ENCODE measurements at places on chromosomes 7 and 10.

- H3K4me3 ChIP-seq: peak overlapping the region; percentile 94
- H3K27ac ChIP-seq: peak overlapping the region; percentile 76
- H3K27me3 ChIP-seq: no peaks in the 10 kb centered on the region
- peaks cover 39% of the 10 kb centered on the region for H3K4me1 ChIP-seq
- peaks cover 48% of the 10 kb centered on the region for H3K36me3 ChIP-seq
- DNase-seq: no peak
These were observed 1.4 kb downstream of the TRA2A start for GRCh38 chr7:23530405-23530804.

DNA sequence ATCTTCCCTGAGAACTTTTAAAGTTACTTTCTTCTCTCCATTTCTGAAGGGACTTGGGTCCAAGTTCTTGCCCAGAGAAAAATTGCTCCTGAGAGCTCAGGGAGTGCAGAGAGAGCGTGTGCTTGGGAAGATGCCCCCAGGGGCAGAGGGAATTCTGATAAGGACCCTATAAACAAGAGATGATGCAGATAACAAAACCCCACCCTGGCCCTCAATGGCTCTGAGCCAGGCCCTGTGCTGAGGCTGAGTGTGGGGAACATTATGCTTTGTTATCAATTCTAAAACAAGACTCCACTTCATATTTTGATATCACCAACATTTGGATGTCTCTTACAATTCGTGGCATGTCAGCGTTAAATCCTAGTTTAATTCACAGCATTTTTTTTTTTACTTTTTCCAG, 34.4 kb upstream of the HABP2 start:
- H3K36me3 ChIP-seq: no peaks in the 10 kb centered on the region
- no peaks in the 10 kb centered on the region for H3K27me3 ChIP-seq
- no peaks in the 10 kb centered on the region for H3K4me1 ChIP-seq
- H3K27ac ChIP-seq: no peak overlapping the region
- H3K4me3 ChIP-seq: no peak overlapping the region
- DNase-seq: no peak

DNA sequence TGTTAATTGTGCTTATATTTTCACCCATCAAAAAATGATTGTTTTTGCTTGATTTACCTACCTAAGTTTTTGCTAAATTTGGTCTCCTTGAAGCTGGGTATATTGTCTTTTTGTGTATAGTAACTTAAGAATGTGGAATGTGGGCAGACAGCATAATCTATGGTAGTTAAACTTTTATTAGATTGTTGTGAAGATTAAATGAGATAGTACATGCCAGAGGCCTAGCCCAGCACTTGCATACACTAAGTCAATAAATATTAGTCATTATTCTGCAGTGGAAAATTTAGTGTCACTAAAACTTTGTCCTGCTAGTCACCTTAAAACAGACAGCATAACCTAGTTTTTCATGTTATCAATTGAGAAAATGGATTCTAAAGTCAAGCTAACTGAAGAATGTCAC, 19.3 kb upstream of the RPA3 start:
- no peaks in the 10 kb centered on the region for H3K27me3 ChIP-seq
- H3K4me3 ChIP-seq: no peak overlapping the region
- no peak overlapping the region for H3K27ac ChIP-seq
- no peak for DNase-seq
- H3K4me1 ChIP-seq: no peaks in the 10 kb centered on the region
- no peaks in the 10 kb centered on the region for H3K36me3 ChIP-seq

DNA sequence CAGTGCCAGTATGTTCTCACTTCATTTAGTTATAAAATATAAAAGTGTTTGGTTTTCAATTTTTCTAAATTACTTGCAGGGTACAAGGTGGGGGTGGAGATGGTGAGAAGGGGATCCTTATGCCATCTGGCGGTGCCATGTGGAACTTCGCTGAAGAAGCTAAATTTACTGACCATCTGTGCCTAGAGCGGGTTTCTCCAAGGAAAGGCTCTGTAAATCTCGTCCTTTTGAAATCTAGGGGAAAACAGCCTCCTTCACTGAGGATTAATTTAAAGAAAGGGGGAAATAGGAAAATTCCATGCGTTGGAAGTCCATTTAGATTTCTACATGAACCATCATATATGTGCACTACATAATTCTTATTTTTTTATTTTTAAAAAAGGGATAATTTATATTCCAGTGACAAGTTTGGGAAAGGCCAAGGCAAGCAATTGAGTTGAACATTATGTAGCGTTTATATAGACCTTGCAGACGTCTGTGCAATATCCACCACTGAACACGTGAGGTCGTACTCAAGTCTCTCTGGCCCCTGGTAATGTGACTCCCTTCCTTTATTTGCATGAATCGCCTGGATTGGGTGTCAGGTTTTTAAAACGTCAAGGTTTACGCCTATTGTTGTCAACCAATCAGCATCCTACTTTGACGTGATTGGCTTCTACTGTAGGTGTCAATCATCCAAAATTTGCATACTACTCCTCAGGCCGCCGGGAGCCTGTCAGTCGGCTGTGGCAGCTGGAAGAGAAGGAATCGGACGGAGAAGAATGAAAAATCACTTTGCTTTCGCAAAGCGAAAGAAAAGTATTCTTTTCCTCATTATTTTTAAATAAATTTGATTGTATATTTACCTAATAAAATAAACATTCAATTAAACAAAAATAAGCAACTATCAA, 297.1 kb upstream of the NFE2L3 start:
- DNase-seq: peak; percentile 81
- H3K4me3 ChIP-seq: no peak overlapping the region
- no peak overlapping the region for H3K27ac ChIP-seq
- peaks cover 14% of the 10 kb centered on the region for H3K4me1 ChIP-seq

DNA sequence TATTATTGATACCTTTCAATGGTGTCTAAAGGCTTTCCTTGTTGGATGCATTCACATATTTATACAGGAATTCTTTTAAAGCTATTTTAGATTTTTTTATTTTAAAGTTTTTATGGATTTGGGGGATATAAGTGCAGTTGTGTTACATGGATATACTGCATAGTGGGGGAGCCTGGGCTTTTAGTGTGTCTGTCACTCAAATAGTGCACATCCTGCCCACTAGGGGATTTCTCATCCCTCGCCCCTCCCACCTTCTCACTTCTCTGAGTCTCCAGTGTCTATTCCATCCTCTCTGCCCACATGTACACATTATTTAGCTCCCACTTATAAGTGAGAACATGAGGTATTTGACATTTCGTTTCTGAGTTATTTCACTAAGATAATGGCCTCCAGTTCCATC, 154.0 kb upstream of the MKI67 start:
- peaks cover 3% of the 10 kb centered on the region for H3K4me1 ChIP-seq
- no peak overlapping the region for H3K27ac ChIP-seq
- H3K4me3 ChIP-seq: no peak overlapping the region
- H3K27me3 ChIP-seq: no peaks in the 10 kb centered on the region
- H3K36me3 ChIP-seq: no peaks in the 10 kb centered on the region
- DNase-seq: no peak

GRCh38 chr10:66746246-66746645, 179.6 kb upstream of the LRRTM3 start:
- H3K27ac ChIP-seq: peak overlapping the region; percentile 70
- DNase-seq: no peak
- no peak overlapping the region for H3K4me3 ChIP-seq
- peaks cover 18% of the 10 kb centered on the region for H3K4me1 ChIP-seq
- no peaks in the 10 kb centered on the region for H3K27me3 ChIP-seq

GRCh38 chr7:19663816-19664462, 44.9 kb downstream of the POLR1F start:
- H3K36me3 ChIP-seq: no peaks in the 10 kb centered on the region
- DNase-seq: no peak
- H3K4me1 ChIP-seq: peaks cover 22% of the 10 kb centered on the region
- H3K27ac ChIP-seq: peak overlapping the region; percentile 35
- no peak overlapping the region for H3K4me3 ChIP-seq
- H3K27me3 ChIP-seq: no peaks in the 10 kb centered on the region

DNA sequence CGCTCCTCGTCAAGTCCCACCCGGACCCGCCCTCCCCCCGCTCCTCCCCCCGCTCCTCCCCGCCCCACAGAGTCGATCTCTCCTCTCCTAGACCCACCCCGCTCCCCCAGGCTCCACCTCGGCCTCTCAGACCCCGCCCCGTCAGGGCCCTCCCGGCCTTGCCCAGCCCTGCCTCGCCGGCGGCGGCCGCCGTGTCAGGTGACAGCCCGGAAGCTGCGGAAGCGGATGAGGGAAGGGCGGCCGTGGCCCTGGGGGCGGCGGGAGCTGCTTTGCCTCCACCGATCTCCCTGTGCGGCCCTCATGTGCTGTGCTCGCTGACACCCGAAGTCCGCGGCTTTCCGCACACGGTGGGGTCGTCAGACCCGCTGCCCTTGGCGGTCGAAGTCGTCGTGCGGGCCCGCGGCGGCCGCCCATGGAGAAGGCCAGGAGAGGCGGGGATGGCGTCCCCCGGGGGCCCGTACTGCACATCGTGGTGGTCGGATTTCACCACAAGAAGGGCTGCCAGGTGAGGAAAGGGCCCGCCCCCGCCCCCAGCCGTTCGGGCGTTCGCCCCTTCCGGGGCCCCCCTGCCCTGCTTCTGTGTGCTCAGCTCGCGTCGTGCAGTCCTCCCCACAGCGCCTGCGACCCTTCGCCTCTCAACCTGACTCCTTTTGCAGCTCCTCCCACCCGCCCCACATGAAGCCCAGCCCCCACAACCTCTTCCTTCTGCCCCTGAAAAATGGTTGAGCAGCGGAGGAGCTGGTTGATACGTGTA, at the start of gene AVL9:
AVL9 (plus strand) TSS at position 192 of the 754 bp plus-strand sequence; CDS start at position 413, 221 bp downstream.
- peak within 1 kb of the TSS; percentile 96 for H3K4me3 ChIP-seq
- H3K36me3 ChIP-seq: peaks cover 15% of the 10 kb centered on the region
- no peaks in the 10 kb centered on the region for H3K27me3 ChIP-seq
- DNase-seq: peak; percentile 98
- H3K4me1 ChIP-seq: peaks cover 9% of the 10 kb centered on the region

DNA sequence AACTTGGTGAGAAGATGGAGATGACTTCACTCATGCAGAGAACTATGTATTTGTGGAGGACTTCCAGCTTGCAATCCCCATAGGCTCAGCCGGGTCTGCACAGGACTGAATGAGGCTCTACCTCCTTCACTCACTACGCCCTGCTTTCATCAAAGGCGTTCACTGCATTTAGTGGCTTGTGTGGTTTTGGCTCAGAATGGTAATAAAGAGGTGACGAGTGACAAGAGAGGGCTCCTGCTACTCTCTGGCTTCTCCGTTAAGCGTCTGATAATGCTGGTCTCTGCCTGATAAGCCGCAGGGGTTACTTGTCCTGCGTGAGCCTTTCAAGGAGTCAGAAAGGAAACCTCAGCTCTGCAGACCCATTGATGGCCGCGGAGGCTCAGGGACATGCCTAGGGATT, 343.4 kb downstream of the PRPF18 start:
- H3K4me1 ChIP-seq: no peaks in the 10 kb centered on the region
- H3K27ac ChIP-seq: no peak overlapping the region
- H3K36me3 ChIP-seq: no peaks in the 10 kb centered on the region
- no peak for DNase-seq

DNA sequence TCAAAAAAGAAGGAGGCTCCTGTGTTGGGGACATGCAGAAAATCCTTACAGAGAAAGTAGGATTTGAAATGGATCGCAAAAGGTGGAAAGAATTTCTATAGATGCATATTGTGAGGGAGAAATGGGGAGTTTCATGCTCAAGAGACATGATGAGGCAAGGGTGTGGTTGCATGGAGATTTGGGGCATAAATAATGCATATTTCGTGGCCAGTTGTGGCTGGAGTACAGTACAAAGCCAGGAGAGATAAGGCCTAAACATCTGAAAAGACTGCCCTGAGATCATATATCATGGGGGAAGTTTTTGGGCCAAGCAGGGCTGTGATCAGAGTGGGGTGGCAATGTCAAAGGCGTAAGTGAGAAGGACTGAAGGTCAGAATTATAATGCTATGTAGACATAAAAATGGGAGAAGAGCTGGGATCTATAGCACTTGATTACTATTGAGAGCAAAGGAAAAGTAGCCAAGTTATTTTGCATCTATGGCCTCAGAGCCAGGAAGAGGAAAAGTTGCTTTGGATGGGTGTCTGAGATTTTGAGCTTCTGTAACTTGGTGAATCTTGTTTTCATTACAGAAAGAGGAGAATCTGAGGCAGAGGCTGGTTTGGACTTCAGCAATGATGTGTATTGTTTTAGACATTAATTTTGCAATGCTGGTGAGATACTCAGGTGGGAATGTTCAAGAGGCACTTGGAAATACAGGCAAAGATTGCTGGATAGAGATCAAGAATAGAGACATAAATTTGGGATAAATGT, 166.6 kb downstream of the INHBA start:
- DNase-seq: no peak
- no peaks in the 10 kb centered on the region for H3K27me3 ChIP-seq
- no peak overlapping the region for H3K27ac ChIP-seq
- H3K36me3 ChIP-seq: no peaks in the 10 kb centered on the region
- no peak overlapping the region for H3K4me3 ChIP-seq
- no peaks in the 10 kb centered on the region for H3K4me1 ChIP-seq

DNA sequence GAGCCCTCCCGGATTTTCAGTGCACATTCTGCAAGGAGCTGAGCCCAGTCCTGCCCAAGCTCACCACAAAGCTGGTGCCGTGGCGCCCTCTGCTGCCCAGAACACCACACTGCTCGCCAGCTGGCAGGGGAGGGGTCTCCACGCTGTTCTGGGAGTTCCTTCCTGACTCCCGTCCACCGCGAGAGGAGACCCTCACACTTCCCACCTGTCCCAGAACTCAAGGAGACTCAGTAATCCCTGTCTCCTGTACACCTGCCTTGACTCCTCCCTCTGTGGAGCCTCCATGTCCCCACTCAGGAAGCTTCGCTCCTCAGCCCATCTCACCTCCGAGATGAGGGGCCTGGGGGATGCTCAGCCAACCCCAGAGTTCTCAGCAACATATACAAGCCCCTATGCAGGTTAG, 11.3 kb downstream of the C10orf105 start:
- no peak overlapping the region for H3K4me3 ChIP-seq
- H3K4me1 ChIP-seq: peaks cover 3% of the 10 kb centered on the region
- no peak overlapping the region for H3K27ac ChIP-seq

- no peaks in the 10 kb centered on the region for H3K36me3 ChIP-seq
- no peaks in the 10 kb centered on the region for H3K27me3 ChIP-seq
- DNase-seq: no peak
- no peaks in the 10 kb centered on the region for H3K4me1 ChIP-seq
- H3K27ac ChIP-seq: no peak overlapping the region
- H3K4me3 ChIP-seq: no peak overlapping the region
These were observed 51.6 kb downstream of the PRLHR start for GRCh38 chr10:118543714-118544400.

DNA sequence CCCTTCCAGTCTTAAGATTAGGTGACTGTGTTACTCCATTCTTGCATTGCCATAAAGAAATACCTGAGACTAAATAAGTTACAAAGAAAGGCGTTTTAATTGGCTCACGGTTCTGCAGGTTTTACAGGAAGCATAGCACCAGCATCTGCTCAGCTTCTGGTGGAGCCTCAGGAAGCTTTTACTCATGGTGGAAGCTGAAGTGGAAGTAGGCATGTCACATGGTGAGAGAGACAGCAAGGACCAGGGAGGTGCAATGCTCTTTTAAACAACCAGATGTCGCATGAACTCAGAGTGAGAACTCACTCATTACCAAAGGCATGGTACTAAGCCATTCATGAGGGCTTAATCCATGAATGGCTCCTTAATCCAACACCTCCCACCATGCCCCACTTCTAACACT, 34.0 kb upstream of the TMEM273 start:
- no peak for DNase-seq
- H3K4me3 ChIP-seq: no peak overlapping the region
- no peaks in the 10 kb centered on the region for H3K36me3 ChIP-seq
- H3K4me1 ChIP-seq: no peaks in the 10 kb centered on the region
